AG04450 (cell line): ENCODE measurements at places on chromosomes 6 and 20.

- no peak for DNase-seq
Observed at GRCh38 chr20:47775841-47776240, 9.4 kb downstream of the SULF2 start.

GRCh38 chr6:152026291-152026690, 218.8 kb downstream of the ESR1 start:
- DNase-seq, result no peak

GRCh38 chr6:137871831-137872454, 4.9 kb downstream of the TNFAIP3 start:
- no peak for DNase-seq

DNA sequence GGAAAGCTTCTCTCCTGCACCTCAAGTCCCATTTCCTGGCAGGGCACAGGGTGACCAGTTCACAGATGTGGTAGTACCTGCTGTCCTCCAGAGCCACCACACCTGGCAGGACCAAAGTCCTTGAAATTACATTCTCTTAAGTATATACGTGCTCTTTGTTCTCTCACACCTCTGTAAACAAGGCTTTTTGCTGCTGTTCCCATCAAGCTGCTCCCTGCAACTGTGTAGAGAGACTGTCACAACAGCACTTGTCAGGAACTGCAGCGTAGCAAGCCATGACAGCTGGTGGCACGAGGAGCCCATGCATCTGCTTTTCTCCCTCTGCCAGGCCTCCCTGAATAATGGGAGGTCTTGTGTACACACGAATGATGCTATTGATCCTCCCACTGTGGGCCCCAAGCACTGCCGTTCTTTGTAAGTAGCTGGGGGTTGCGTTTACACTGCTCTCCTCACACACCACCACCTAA, 431.8 kb downstream of the CD83 start:
- no peak for DNase-seq

DNA sequence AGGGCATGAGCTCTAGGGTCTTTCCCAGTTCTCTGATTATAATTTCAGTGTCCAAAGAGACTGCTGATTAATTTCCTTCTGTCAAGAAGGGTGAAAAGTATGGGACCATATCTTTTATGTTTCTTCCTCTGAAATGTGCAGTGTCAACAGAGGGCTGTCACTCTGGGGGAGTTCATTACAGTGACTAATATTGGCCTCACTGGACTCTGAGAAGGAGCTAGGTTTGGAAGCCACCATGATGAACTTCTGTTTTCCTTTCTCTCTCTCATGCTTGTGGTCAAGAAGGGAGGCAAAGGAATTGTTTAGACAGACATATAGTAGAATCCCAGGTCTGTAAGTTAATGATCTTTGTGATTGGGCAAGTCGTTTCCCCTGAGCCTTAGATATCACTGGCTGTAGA, 41.8 kb upstream of the BMP6 start:
- DNase-seq, result no peak

GRCh38 chr6:17138033-17138432, 36.2 kb downstream of the STMND1 start:
- DNase-seq, result no peak

- no peak for DNase-seq
Observed at GRCh38 chr20:38835792-38836191, 30.3 kb downstream of the PPP1R16B start.

DNA sequence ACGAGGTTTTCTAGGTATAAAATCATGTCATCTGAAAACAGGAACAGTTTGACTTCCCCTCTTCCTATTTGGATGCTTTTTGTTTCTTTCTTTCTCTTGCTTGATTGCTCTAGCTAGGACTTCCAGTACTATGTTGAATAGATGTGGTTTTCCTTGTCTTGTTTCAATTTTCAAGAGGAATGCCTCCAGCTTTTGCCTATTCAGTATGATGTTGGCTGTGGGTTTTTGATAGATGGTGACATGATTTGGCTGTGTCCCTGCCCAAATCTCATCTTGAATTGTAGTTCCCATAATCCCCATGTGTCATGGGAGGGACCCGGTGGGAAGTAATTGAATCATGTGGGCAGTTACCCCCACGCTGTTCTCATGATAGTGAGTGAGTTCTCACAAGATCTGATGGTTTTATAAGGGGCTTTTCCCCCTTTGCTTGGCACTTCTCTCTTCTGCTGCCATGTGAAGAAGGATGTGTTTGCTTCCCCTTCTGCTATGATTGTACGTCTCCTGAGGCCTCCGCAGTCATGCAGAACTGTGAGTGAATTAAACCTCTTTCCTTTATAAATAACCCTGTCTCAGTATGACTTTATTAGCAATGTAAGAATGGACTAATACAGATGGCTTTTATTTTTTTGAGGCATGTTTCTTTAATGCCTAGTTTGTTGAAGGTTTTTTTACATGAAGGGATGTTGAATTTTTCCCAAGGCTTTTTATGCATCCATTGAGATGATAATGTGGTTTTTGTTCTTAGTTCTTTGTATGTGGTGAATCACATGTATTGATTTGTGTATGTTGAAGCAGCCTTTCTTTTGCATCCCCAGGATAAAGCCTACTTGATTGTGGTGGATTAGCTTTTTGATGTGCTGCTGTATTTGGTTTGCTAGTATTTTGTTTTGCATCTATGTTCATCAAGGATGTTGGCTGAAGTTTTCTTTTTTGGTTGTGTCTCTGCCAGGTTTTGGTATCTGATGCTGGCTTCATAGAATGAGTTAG, 239.1 kb downstream of the THBS2 start:
- DNase-seq, result no peak

DNA sequence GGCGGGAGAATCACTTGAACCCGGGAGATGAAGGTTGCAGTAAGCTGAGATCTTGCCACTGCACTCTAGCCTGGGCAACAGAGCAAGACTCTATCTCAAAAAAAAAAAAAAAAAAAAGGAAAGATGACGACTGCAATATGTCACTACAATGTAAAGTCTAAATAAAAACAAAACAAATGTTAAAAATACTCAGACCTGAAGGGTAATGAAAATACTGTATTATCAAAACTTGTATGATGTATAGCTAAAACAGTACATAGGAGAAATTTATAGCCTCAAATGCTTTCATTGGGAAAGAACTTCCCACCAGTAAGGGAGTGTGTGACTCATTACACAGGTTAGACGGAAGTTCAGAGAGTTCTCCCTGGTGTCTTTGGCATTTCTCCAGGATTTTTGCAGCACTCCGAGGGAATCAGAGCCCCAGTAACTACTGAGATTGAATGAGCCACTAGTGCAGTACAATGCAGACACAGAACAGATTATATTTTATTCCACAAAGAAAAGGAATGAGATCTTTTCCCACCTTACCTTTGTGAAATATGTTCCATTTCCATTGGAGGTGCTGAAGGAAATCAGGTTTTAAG, 12.5 kb upstream of the RALGAPB start:
- DNase-seq, result no peak

DNA sequence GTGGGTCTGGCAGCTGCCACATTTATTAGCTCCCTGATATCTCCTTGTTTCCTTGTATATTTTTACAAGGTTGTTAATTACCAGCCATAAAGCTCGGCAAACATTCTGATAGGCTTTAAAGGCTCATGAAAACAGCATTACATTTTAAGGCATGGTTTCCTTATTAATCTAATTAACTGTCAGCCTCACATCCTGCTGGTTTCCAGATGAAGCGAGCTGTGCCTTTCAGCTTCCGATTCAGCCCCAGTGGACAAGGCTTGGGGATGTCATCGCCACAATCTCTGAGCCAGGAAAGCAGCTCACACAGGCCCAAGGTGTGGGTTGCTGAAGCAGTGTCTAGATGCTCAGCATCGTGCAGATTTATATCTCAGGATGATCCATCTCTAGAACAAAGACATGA, 66.0 kb upstream of the RALY start:
- no peak for DNase-seq

- DNase-seq, result no peak
Observed at GRCh38 chr6:166766769-166767168, 139.7 kb upstream of the RPS6KA2 start.

GRCh38 chr6:142262231-142262630, 39.6 kb upstream of the ADGRG6 start:
- DNase-seq, result no peak

DNA sequence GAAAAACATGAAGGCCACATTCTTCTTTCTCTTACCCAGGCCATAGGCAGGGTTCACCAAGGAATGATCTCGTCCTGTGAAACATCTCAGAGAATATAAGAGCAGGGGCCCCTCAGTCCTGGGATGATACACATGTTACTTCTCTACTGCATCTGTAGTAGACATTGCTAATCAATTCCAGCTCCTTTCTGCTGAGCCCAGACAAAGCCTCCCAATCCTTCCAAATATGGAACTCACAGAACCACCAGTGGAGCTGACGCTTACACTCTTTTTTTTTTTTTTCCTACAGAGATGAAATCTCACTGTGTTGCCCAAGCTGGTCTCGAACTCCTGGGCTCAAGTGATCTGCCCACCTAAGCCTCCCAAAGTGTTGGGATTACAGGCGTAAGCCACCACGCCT, 9.1 kb downstream of the SNTA1 start:
- DNase-seq, result no peak

- DNase-seq, result no peak
Observed at GRCh38 chr20:59104831-59105230, 58.8 kb upstream of the ZNF831 start.

DNA sequence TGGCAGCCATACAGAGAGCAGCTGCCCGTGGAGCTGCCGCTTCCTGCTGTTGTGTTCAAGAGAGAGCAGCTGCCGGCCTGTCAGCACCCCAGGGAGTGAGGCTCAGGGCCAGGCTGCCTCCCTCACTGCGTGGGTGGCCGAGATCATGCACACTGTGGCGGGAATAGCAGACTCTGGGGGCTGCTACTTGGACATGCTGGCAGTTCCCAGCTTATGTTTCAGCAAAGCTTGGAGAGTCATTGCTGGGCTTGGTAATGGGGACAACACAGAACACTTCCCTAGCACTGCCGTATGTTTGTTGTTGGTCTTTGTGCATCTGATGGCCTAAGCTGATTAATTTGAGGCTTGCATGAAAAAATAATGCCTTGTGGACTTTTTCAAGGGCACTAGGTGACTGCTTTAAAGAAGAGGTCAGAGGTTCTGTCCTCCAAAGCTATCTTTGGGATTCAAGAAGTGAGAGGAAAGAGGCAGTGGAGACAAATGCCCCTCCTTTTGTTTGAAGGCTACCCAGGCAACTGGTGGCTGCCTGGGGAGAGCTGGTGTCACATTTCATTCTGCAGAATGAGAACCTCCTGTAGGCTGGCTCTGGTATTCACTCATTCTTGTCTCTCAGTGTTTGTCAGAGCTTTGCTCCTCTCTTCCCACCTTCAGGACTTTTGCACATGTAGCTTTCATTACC, 18.8 kb downstream of the MRAP2 start:
- peak; percentile 13 for DNase-seq

DNA sequence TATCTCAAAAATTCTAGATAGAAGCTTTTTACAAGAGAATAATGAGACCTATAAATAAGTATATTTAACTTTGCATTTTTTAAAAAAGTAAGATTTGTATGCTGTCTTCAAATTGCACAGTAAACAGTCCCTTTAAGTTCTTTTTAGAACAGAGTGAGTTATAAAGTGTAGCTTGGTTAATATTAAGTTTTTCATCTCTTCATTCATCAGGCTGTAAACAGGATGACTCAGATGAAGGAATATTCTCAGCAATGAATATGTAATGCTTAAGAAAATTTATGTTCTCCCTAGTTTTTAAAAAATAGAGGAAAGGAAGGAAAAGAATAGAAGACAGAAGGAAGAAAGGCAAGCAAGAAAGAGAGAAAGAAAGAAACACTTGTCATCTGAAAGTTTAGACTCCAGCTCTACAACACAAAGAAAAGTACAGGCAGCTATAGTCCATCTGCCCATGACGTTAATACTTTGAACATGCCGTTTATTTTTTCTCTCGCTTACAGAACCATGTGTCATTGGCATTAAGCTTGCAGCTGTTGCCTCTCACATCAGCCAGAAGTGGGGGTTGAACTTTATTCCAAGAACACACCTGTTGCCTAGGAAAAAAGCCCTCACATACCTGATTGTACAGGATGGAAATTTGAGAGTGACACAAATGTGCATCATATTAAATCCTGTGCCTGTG, 36.1 kb downstream of the CAP2 start:
- peak; percentile 44 for DNase-seq

- DNase-seq, result no peak
Observed at GRCh38 chr6:129014302-129014701, 131.4 kb downstream of the LAMA2 start.

- DNase-seq, result no peak
Observed at GRCh38 chr6:39053854-39054576, 5.4 kb downstream of the GLP1R start.

DNA sequence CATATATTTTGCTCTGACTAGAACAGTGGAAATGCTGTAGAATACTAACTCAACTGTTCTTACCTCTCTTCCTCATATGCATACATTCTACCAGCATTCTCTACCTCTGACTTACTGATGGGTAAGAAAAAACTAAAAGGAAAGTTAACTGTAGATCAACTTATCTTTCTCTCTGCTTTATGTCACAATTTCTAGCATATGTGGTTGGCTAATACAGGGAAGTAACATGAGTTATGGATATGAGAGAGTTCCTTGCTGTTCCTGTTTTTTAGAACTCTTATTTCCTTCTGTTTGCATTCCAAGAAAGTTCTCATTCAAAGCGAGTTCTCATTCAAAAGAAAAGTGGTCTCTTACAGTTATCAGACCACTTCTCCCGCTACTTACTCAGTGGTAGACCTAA, 226.8 kb upstream of the SGK1 start:
- DNase-seq, result no peak

DNA sequence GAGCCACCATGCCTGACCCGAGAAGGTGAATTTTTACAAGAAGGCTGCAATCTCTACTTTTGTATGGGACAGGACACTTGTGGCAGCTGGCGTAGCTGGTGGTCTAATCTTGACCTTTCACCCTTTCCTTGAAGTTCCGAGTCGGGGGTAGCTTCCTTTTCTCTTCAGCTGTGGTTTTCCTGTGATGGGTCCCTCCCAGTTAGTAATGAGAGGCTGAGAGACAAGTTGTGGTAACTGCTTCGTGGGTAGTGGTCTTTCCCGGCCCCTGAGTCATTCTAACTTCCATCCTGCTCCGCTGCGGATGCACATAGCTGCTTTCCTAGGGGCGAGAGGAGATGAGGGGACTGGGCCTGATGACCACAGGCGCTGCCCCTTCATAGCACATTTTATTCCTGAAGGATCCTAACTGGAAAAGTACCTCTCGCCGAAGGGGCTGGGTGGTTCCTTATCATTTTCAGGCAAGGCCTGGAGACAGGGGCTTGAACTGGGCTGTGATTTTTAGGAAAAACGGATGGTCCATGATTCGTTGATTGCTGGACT, 3.1 kb downstream of the SYNJ2 start:
- no peak for DNase-seq

GRCh38 chr20:17542481-17542880, 11.3 kb upstream of the BFSP1 start:
- DNase-seq, result no peak

- DNase-seq, result no peak
Observed at GRCh38 chr6:164133095-164133494, 718.6 kb downstream of the QKI start.
